IPS DF 6.9 (cell line): ENCODE measurements at places on chromosomes 12 and 14.

DNA sequence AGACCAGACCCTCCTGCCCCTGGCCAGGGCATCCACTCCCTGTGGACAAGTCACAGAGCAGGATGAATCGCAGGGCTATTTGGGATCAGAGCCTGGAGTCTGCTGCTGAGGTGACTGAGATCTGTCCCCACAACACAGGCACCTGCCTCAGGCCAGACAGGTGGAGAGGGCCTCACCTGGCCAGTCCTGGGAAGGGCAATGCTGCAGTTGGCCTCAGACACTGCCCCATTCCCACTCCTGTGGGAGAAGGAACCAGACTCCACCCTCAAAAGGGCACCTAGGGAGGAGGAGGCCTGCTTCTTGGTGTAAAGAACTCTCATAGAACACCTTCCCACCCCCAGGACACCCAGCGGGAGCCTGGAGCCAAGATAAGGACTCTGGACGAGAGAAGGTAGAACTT is 48.3 kb upstream of the PLEKHG6 start:
- no peak for DNase-seq

DNA sequence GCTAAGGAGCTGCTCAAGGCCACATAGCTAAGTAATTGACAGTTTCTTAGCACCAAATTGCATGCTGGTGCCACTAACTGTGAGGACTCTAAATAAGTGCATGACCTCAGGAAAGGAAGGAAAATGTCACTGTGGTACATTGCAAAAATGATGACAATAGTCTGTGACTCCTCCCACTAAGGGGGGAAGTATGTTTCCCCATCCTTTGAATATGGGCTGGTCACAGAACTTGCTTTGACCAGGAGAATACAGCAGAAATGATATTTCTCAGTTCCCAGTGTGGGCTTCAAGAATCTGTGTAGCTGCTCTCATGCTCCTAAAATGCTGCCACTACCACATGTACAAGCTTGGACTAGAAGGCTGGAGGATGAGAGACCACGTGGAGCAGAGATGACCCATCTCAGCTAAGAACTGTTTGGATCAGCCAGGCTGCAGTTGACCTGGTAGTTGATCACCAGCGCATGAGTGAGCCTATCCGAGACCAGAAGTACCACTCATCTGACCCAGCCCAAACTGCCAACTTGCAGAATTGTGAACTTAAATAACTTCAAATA is 42.2 kb upstream of the NOS1 start:
- DNase-seq, result no peak

- no peak for DNase-seq
Observed at GRCh38 chr12:116642683-116643082, 83.5 kb downstream of the MAP1LC3B2 start.

DNA sequence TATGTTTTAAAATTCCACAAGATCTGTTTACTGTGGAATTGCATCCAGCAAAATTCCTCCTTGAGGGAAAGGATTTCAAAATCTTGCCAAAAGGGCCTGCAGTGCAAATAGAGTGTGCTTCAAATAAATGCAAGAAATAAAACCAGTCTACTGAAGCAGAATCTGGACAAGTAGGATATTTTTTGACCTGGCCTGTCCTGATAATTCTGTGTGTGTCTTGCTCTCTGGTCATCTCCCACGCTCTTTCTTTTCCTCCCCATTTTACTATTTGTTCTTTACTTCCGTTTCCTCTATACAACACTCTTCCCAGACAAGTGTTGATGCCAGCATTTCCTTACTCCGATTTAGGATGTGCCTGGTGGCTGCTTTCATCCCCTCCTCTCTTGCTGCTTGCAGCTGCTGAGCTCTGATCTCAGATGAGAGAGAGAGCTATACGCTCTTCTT is 115.9 kb downstream of the GPR135 start:
- no peak for DNase-seq

DNA sequence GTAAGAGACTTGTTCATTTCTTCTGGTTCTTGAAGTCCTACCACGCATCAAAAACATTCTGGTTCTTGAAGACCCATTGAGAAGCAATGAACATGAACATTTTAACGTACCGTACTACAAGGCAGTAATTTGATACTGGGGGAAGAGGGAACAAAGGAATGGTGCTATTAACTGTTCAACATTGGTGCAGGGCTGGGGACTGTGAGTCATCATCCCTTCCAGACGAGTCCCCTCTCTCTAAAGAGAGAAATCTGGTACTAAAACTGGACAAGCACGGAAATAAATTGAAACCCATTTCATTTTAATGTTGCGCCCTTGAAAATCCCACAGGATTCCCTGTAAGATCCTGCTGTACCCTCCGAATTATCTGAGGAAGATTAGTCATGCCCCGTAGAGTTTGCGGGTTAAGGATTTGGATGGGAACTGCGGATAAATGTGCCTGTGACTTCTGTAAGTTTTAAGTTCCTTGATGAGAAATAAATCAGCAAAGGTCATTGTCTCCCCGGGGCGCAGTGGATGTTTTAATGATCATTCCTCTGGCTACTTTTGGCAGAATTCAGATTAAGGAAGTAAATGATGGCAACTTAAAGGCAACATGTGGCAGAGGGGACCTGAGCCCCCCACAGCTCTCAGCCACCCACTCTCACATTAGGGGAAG is 78.6 kb downstream of the KCNK13 start:
- DNase-seq, result no peak

- no peak for DNase-seq
Observed at GRCh38 chr12:83172441-83172840, 485.7 kb downstream of the TMTC2 start.

DNA sequence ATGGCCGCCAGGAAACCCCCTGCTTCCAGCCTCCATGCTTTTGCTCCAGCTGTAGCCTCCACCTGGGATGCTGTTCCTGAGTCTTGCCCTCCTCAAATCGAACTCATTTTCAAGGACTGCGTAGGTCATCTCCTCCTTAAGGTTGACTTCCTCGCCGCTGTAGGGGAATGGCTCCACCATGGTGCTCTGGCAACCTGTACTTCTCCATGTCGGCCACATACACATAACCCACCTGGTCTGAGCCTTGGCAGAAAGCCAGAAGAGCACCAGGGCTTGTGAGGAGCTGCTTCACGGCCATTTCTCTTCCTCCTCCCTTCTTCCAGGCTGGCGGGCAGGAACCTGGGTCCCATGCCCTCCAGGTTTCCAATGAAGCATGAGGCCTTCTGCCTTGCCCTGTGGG is 36.7 kb upstream of the BEGAIN start:
- no peak for DNase-seq
